ENCODE measurements at places on chromosomes 12 and 14. TPM values are rescaled to one million over a fixed set of nuclear protein-coding genes. Genes with fewer than 3 reads are reported as not detected.

ART4 gene
- not detected for total RNA-seq

TAS2R42 gene
- total RNA-seq: not detected

LRP1-AS gene
- total RNA-seq: not detected

CD4 gene
- 0.25 TPM for total RNA-seq

PTPRQ gene
- 0.50 TPM for total RNA-seq

AQP6 gene
- total RNA-seq: 0.12 TPM

PTCSC3 gene
- total RNA-seq: not detected

OR4K15 gene
- total RNA-seq: not detected

FAR2 gene
- total RNA-seq: 9.9 TPM

PZP gene
- not detected for total RNA-seq

KIF21A gene
- total RNA-seq: 14.2 TPM

LTB4R gene
- total RNA-seq: 1.5 TPM
